IMR-90 (cell line): ENCODE measurements at places on chromosomes 5 and 9.
A peak's percentile ranks its signal among the peaks of the same experiment; 100 is the strongest.

- DNase-seq: no peak
These were observed 562.8 kb downstream of the PDE4D start for GRCh38 chr5:59330680-59331079.

DNA sequence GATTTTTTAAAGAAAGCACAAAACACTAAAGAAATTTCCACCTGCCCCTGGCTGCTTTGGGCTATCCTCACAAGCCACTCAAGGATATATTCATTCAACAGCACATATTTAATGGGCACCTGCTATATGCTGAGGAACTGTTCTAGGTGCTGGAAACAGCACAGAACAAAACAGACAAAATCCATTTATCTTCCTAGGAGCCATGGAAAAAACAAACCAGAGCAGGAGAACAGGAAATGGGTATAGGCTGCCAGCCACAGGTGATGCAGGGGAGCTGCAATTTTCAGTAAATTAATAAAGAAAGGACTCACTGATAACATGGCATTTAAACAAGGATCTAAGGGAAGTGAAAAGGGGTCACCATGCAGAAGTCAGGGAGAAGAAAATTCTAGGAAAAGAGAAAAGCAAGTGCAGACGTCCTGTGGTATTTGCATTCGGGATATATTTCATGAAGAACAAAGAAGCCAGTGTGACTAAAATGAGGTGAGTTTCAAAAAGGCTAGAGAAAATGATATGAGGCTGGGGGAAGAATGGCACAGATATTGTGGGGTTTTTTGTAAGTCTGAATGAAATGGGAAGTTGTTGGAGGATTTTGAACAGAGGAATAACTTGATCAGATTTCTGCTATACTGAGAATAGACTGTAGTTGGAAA lies 152.2 kb downstream of the ADAMTSL1 start:
- no peak for DNase-seq

DNA sequence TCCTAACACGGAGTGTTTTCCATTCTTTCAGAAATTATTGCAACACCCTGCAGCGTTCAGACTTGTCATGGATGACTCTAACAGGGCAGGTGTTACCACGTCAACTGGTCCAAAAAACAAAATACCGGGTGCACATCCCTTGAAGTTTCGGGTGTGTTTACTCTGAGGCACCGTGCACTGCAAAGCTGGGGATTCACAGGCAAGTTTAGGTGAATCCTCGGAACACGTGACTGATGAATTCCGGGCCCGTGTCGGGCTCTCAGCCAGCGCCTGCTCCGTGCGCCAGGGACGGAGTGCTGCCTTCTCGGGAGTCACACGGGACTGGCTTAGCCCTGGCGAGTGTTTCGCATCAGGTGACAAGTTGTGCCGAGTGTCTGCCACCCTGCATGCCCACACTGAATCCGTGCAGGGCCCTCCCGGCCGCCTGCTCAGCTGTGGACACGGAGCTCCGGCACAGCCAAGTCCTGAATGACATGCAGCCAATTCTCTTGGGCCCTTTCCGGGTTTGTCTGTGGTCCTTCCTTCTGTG lies 66.0 kb upstream of the IRX4 start:
- no peak for DNase-seq

DNA sequence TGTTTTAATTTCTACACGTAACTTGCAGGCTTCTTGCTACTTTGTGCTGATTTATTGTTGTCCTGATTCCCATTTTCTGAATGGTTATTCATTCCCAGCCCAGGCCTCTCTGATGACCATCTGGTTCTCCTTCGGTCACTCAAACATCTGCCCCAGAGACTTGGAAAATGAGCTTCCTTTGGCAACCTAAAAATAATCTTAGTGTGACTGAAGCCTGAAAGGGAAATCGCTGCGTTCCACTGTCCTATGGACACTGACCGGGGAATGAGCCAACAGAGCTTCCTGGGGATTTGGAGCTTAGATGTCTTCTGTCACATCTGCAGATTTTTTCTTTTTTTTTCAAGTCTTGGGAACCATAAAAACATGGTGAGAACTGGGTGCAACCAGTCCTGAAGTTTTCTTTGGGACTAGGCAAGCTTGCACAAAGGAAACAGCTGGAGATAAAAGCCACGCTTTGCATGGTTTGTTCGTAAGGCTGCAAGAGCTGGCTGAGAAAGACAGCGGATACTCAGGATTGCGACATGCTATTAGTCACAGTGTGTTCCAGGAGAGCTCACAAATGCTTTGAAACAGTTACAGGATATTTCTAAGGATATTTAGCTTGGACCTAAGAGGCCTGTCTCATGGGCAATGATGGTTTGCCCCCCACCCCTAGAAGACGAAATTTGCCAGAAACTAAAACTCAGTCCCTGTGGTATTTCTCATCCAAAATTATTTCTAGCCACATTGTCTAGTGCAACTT lies 146.2 kb downstream of the GOLPH3 start:
- DNase-seq: peak; percentile 97

DNA sequence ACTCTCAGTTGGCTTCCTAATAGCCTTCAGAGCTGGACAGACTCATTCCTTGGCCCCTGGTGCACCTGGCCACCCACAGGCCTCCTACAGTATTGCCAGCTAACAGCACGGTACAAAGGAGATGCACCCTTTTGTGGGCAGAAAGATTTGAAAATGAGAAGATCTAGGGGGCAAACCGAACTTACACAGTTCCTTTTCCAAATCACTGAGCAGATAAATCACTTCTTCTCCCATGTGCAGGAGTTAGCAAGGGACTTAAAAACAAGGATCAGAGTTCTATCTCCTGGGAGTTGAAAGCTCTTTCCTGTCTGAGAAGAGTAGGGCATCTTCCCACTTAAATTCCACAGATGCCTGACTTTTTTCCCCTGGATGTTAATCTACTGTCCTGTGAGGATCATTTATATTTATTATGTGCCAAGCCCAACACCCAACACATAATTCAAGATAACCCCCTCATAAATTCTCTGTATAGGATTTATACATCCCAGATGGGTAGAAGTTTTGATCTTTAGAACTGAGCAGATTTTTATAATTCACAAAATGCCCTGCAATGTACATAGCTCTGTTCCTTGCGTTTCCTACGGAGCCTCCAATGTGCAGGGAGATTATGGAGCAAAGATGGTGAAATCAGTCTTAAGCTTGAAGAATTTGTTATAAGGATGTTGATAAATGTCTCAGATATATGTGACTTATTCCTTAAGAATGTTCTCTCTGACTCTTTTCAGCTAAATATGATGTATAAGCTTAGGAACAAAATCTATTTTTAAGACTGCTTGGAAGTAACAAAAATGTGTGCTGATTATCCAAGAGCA lies 207.2 kb upstream of the DAPK1 start:
- DNase-seq: peak; percentile 83

GRCh38 chr5:36667824-36668223 lies 61.4 kb downstream of the SLC1A3 start:
- DNase-seq: no peak

GRCh38 chr9:133968966-133969617 lies 23.0 kb downstream of the VAV2 start:
- no peak for DNase-seq

DNA sequence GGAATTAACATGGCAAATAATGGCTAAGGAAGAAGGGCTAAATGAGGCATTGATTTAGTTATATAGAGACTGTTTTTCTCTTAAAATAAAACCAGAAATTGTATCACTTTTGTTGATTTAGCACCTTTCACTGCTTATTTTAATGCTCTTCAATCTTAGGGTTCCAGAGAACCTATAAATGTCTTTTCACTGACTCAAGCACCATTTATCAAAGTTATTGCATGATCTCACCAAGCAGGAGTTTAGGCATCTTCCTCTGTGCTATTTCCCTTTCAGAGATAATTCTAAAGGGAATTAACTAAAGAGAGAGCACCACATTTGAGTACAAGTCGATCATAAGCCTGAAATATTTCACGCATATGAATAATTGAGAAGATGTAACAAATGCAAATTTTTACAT lies 357.1 kb downstream of the CDH18 start:
- DNase-seq: no peak

DNA sequence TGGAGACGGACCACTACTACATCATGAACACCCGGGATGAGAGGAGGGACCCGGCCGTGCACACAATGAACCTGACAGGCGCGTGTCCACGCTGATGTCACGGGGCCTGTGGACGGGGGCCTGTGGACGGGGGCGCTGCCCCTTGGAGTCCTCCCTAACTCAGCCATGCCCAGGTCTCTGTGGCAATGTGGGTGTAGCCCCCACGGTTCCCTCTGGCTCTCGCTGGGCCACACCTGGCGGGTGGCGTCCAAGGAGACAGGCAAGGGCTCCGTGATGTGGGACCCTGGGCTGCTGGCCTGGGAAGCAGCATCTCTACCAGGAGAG lies 22.1 kb downstream of the PAEP start:
- no peak for DNase-seq

GRCh38 chr5:38615981-38616451 lies 59.6 kb upstream of the LIFR start:
- no peak for DNase-seq

GRCh38 chr5:148684528-148684927 lies 30.2 kb upstream of the HTR4 start:
- DNase-seq: no peak

- DNase-seq: peak; percentile 19
These were observed 596 bp upstream of the CDC37L1 start for GRCh38 chr9:4678679-4679267.

DNA sequence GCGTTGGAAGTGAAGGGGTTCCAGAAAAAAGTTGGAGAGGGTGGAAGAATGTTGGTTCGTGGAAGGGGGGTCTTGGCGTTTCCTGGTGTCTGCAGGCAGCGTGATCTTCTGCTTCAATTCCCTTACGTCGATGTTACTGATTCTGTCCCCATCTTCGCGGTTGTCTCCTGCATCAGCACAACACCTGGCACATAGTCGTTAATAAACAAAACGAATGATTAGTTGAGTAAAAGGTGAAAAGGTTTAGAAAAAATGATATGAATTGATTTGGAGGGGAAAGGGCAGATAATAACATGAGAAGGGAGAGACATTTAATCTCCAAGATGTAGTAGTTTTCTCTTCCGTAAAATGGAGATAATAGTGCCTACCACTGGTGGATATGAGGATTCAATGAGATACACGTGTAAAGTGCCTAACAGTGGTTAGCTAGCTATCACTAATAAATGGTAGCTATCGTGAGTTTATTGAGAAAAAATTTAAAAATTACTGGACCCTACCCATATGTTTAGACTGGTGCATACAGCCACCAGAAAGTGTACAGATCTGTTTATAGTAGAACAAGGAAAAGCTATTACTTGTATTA lies 556 bp downstream of the MTREX start:
- DNase-seq: peak; percentile 19

GRCh38 chr9:8224381-8224801 lies 424.8 kb upstream of the DMAC1 start:
- no peak for DNase-seq

GRCh38 chr9:73093016-73093739 lies 58.5 kb upstream of the ANXA1 start:
- DNase-seq: no peak

GRCh38 chr5:116646611-116647289 lies 72.1 kb upstream of the SEMA6A start:
- no peak for DNase-seq

DNA sequence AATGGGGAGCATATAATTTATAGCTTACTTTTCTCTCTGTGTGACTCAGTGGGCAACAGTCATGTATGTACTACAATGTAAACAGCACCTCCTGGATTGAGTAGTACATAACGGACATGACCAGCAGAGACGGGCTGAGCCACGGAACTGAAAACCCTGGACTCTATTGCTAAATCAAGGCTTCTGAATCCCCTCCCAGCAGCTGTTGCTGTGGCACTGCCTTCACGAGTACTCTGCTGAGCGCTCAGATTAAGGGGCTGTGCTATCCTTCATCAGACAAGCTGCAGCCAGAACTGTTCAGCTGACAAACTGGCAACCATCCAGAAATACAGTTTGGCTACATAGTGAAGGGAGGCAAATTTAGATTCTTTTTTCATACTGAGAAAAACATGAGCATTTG lies 131.3 kb upstream of the CCDC180 start:
- DNase-seq: no peak

- DNase-seq: no peak
These were observed 171.1 kb upstream of the SMIM23 start for GRCh38 chr5:171614511-171614910.

DNA sequence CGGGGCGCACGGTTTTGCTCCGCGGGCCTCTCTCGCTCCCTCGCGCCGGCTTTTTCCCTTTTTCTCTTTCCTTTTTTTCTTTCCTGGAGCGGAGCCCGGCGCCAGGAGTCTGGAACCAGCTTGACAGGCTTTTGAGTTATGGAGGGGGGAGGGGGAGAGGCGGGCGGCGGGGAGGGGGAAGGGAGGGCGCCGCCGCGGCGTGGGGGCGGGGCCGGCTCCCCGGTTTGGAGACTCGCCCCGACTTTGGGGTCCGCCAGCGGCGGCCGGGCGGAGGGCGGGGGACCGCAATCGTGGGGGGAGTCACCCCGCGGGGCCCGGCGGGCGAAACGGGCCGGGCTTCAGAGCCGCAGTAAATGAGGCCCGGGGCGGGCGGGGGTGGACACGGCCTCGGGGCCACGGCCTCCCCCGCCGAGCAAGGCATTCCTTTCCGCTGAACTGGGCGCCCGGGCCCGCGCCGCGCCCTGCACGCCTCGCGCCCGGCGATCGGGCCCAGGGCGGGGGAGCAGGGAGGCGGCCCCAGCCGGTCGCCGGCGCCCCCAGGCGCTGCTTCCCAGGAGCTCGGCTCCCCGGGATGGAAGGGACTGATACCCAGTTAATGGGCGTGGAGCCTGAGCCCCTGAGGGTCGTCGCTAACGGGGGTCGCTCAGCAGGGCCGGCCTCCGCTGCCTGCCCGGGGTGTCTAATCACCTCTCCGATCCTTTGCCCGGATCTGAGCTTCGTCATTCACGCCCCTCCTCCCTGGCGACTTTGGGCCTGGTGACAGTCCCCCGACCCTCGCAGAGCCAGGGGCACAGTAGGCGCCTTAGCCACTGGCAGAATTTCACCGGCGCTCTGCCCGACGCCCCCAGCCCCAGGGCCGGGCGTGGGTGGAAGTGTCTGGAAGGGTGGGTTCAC lies 138.1 kb downstream of the C9orf50 start:
- DNase-seq: peak; percentile 84

GRCh38 chr5:37837414-37838032 lies 2.3 kb downstream of the GDNF start:
- DNase-seq: peak; percentile 77

- no peak for DNase-seq
These were observed 363.7 kb downstream of the IRX2 start for GRCh38 chr5:2387634-2388325.

GRCh38 chr5:171152382-171152781 lies 156.7 kb upstream of the TLX3 start:
- peak; percentile 54 for DNase-seq
